ENCODE measurements at places on chromosomes 3 and 15. TPM values are rescaled to one million over a fixed set of nuclear protein-coding genes. Genes with fewer than 3 reads are reported as not detected.

DNA sequence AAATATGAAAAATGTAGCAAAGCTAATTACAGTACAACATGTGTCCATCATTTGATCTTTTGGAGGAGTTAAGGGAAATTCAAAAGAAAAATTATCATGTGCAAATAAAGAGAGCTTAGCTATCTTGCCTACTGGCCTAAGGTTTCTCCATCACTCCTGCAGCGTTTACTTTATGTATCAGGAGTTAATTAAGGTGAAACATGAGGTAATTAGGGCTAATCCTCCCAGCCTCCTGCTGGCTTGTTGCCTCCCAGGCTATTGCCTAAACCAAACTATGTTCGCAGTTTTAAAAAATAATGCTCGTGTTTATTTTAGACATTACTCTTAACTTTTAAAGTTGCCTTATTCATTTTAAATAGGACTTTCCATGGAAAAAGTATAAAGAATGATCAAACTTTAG lies 367.5 kb downstream of the ROBO2 start:
- DNase-seq = no peak

DNA sequence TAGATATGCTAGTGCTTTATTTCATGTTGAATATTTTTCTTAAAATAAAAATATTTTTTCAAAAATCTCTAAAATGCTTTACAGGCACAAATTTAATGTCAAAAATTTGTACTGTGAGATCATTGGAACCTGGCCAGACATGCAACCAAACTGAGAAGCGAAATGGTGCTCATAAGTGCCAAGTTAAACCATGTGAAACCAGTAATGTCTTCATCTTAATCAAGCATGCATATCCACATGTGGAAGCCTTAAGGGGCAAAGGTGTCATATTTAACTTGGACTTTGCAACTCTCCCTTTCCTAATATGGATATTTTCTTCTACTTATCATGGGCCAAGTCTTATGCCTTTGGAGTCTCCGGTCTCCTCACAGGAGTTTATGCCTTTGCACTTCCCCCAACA lies 208.9 kb upstream of the COL8A1 start:
- no peak for DNase-seq

GRCh38 chr3:167787440-167787839 lies 51.9 kb downstream of the SERPINI1 start:
- no peak for DNase-seq

DNA sequence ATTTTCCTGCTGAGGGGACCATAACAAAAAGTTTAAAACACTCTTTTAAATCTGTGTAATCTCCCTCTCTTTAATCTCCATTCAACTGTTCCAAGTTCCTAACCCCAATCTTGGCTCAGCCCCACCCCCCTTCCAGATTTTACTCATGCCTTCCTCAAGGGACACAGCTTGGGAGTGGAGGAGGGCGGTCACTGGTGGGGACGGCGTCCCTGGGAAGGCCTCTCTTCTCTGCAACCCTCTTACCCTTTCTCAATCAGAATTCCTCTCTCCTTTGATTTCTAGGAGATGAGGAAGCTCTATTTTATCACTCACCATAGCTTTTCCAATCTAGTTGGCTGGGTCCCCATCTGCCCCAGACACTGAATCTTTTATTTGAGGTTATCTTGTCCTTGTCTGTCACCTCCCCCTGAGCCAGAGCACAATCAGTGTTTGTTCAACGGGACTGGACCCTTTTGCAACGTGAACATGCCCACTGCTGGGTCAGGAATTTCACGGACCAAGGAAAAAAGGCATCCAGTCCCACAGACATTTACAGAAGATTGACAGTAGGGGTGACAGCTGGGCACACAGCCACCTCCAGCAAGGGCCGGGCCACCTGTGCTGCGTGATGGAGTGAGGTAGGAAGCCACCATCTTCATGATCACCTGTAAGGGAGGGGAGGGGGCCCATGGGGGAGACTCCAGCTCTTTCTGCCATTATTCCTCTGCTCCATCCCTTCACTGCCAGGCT lies 84.0 kb upstream of the HERC1 start:
- no peak for DNase-seq

DNA sequence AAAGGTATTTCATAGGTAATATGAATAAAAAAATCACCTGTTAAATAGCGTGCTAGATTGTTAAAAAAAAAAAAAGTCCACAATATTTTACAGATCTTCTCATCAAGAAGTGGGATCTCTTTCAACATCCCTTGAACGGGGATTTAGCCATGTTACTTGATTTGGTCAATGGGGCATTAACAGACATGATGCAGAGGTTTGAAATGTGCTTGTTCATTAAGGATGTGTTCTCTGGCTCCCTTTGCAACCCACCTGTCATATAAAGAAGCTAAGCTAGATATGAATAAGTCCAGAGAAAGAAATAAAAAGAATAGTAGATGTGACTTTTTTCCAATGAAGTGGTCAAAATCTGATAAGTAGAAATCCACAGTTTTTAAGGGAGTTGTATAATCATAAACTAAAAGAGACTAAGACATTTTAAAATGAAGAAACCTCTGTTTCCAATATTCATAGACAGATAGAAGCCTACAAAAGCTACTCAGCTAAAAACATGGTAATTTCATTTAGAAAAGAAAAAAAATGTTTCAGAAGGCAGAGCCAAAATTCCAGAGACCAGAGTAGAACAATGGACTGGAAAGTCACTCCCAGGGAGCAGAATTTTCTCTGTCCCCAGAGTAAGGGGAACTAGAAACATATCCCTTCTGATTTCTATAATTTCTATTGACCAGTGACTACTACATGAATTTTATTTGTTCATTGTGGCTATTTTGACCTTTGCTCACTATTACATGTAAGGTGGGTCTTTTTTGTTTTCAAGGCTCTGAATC lies 79.2 kb downstream of the PLSCR2 start:
- DNase-seq = no peak

TPRG1 gene
- total RNA-seq = 2.7 TPM
